Effector memory CD4-positive, alpha-beta T cell (primary cell): ENCODE measurements at places on chromosomes 7 and 10.
A peak's percentile ranks its signal among the peaks of the same experiment; 100 is the strongest.

GRCh38 chr7:49297958-49298357, 373.6 kb downstream of the CDC14C start:
- no peak for DNase-seq

GRCh38 chr10:121580276-121581116, 17.7 kb downstream of the FGFR2 start:
- no peak for DNase-seq

DNA sequence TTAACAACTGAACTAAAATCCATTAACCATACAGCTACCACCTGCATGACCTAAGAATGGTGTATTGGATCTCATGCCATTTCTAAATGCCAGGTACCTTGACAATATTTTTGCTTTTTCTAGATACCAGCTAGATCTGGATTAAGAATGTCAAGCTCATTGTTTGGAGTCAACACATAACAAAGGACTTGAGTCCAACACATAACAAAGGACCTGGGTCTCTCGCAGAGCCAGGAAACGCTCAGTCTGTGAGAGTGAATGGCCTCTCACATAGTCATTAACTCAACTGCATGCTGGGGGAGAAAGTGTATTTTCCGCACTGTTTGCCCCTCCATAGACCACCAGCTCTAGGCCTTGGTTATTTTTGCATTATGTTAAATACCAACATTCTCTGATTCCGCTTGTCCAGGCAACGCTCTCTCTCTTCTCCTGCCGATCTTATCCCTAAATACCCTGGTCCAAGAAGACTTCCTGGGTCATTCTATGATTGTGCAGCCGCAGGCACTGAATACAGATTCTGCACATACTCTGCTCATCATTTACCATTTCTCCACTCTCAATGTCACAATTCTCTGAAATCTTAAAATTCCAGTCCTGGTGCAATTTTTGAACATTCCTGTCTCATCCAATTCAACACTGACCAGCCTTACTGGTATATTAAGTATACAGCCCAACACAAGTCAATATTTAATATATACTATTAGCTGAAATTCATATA, 31.2 kb downstream of the ITIH5 start:
- DNase-seq = no peak

DNA sequence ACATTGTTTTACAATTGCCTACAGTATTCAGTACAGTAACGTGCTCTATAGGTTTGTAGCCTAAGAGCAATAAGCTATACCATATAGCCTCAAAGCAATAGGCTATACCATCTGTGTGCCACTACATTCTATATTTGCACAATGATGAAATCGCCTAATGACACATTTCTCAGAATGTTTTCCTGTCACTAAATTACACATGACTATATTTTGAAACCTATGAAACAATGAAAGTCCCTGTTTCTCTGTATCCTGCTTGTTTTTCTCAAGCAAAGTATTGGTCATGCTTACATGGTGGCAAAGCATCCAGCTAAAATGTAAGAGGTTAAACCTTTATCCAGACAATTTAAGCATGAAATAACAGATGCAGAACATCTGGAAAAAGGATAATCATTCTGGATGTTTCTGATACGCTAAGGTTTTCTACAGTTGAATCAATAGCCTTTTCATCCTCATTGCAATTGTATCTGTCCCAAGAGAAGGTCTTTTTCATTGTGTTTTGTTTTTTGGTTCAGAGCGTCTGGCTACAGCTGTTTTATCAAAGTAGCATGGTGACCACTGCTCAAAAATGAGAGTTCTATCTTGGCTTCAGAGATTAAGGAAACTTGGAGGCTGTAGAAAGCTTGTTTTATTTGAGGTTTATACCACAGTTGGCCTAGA, 81.7 kb downstream of the CSTF2T start:
- DNase-seq = no peak

- DNase-seq = no peak
Measured at GRCh38 chr7:28564033-28564432, 151.7 kb downstream of the CREB5 start.

- DNase-seq = no peak
Measured at GRCh38 chr7:36045326-36045725, 107.7 kb upstream of the EEPD1 start.

DNA sequence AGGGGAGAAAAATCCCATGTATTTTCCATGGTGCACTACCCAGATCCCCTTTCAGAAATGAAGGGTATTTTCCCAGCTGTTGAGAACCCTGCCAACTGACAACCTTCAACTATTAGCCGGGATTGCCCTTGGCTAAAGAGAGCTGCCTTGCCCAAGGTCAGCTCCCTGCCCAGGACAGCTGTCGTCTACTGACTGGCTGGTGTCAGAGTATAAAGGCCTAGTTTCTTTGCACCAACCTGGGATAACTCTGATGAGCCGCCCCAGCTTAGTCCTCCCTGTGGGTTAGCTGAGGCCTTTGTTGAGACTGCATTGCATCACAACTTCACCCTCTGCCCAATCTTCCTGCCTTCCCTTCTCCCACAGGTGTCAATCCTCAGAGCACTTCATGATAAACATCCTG, 147.2 kb upstream of the RHEB start:
- DNase-seq = no peak

DNA sequence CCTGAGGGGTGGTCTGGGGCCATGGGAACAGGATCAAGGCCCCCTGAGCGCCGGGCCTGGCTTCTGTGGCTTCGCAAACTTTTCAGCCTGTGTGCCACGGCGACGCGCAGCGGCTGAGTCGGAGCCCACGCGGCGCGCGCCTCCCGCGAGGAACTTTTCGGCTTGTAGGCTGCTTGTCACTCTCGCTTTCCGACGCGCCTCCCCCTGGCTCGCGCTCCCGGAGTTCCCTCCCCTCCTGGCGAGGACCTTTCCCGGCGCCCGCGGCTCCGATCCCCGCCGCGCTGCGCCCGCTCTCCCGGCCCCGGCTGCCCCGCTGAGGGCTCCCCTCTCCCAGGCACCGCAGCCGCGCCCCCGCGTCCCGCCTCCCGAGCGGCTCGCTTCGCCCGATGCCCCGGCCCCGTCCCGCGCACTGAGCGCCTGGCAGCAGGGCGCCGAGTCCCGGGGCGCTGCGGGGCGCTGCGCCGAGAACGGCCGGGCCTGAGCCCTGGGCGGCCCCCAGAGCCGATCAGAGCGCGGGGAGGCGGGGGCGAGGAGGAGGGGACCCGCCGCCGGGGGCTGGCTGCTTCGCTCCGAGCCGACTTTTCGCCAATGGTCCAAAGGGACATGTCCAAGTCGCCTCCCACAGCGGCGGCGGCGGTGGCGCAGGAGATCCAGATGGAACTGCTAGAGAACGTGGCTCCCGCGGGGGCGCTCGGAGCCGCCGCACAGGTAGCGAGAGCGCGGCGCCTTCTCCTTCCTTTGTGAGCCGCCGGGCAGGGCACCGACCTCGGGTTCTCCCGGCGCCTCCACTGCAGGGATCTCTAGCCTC, at the start of gene CACNB2:
TSS of gene CACNB2 (plus strand) at position 276 of the 808 bp plus-strand sequence.
- no peak for DNase-seq

- DNase-seq = no peak
Measured at GRCh38 chr7:111735661-111736551, 173.6 kb upstream of the IMMP2L start.

DNA sequence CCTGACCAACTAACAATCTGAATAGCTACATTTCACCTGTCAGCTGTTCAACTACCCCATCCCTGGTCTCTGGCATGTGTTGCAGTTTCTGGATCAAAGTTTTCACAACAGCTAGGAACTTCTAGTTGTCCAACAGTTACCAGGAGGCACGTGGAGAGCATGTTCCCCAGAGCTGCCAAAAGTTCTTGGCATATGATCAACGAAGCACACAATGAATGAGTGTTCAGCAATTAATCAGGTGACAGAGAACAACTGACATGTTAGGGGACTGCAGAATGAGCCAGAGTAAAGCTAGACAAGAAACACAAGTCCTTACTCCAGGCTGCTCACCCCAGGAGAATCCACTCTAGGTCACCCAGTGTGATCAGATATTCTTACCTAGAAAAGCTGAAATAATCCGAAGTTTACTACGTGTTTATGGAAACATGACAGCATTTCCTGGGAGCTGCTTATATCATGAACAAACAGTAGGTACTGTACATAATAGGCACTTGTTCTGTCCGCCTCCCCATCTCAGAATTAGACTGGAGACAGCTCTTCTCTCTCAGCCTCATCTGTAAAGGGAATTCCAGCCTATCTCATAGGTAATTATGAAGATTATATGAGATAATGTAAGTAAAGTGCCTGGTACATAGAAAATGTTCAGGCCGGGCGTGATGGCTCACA, 50.6 kb downstream of the ZNF438 start:
- no peak for DNase-seq

- DNase-seq = no peak
Measured at GRCh38 chr10:110075686-110076085, 67.9 kb downstream of the ADD3 start.

DNA sequence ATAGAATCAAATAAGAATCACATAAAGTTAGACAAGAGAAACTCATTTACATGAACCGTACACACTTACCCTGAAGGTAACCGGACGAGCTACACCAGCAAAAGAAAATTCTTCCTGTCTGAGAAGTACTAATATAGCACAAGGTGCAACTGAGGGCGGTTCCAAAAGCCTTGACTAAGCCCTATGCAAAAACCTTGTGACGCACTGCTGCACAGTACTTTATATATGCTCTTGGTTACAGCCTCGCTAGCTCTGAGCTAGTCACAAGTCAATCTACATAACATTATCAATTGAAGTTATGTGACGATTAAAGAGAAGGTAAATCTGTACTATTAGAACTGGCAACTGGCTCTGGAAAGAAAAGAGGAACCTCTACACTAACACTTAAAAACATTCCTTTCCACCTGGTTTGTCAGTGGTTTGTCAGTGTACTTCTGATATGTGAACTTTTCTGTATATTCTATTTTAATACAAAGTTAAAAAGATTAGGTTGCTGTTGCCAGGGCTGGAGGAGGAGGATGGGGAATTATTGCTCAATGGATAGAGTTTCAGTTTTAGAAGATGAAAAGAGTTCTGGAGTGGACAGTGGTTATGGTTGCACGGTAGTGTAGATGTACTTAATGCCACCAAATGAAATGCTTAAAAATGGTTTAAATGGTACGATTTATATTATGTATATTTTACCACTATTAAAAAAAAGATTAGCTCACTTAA, 21.6 kb downstream of the NT5C3A start:
- DNase-seq = peak; percentile 58

DNA sequence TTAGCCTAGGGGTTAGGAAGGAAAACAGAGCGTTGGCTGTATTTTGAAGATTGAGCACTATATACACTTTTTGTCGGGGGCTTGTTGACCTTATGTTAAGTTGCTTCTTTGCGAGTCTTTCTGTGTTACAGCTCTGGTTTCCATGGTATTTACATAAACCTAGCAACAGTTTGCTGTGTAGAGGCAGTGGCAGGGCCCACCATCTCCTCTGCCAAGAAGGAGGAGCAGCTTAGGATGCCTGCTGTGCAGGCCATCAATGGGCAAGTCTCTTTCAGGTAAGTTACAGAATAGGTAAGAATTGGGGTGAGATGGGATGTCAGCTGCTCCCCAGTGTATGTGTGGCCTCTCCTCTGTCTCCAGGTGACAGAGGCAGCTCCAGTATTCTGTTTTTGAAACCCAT, 485.5 kb downstream of the LRMDA start:
- no peak for DNase-seq

DNA sequence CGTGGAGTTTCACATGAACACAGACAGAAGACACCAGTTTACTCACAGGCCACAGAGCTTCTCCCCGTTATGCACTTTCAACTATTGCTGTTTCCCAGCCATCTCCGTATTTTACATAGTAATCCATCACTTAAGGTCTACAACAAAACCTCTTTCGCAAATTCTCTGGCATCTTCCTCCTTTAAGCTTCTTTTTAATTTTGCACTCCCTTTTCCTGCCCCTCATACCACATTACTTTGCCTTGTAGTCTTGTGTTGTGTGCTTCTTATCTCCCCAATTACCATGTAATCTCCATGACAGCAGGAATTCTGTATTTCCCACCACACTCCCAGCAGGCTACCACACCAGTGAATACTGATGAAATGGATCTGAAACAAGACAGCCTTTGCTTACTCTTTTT, 87.3 kb downstream of the ODAD2 start:
- no peak for DNase-seq

DNA sequence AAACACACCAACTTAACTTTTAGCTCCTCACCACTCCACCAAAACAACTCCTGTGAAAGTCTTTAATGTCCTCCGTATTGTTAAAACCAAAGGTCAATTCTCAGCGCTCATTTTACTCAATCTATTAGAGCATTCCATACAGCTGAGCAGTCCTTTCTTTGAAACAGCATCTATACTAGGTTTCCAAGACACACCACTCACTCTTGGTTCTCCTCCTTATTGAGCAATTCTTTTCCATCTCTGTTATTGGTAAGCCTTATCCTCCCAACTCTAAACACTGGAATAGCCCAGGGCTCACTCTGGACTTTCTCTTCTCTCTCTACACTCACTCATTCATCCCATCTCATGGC, 34.9 kb downstream of the COA1 start:
- no peak for DNase-seq
